ENCODE measurements at places on chromosomes 12 and 14. TPM values are rescaled to one million over a fixed set of nuclear protein-coding genes. Genes with fewer than 3 reads are reported as not detected.

Gene C12orf60
- 4.9 TPM for polyA plus RNA-seq

Gene ARF3
- polyA plus RNA-seq: 134 TPM

Gene ADAM21
- polyA plus RNA-seq: 0.36 TPM

Gene KRT75
- polyA plus RNA-seq: not detected

Gene KLRF1
- 0.42 TPM for polyA plus RNA-seq

Gene OTOGL
- polyA plus RNA-seq: 0.49 TPM

Gene TBX5
- polyA plus RNA-seq: 0.27 TPM

Gene TSHR
- polyA plus RNA-seq: 0.23 TPM

Gene MMP19
- polyA plus RNA-seq: 1.1 TPM

Gene CCDC197
- polyA plus RNA-seq: not detected

Gene DTX1
- polyA plus RNA-seq: 11.9 TPM

GRCh38 chr14:84323978-84324377 lies 1206.0 kb upstream of the FLRT2 start:
- DNase-seq: no peak

DNA sequence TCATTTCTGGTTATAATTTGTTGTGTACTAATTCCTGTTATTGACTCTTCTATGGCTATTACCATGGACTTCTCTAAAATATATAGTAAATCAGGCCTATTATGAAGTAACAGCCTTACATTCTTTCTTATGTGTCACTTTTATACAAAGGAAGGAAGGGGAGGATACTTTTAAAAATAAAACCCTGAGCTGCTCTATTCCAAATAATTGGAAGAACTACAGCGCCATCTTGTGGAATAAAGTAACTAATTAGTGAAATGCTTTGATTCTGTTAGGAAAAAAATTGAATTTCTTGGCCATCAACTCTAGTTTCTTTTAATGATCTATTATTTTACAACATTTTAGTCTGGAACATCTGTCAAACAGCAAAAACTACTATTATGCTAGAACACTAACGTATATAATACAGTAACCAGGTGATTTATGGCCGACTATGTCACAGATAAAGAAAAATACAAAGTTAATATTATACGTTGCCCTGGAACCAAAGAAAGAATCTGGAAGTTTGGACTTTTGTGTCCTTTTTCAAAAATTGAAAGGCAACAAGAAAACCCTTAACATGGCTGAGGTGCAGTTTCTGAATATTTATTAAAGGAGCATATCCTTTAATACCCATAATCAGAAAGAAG lies 55.0 kb upstream of the NELL2 start:
- peak; percentile 41 for DNase-seq

DNA sequence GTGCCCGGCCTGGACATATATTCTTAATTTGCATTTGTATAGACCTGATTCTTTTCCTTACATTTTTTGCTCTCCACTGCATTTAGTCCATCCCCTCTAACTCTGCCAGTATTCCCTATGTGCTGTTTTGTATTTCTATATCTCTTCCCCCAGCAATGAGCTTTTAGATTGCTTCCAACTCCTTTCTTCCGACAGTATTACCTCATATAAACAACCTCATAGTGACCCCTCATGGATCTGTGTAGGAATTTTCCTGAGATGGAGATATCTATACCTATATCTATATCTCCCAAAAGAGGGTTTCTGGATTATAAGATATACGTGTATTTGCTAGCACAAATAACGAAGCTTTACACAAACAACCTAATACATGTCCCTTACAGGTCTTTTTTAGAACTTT lies 161.9 kb downstream of the CRADD start:
- DNase-seq: no peak

DNA sequence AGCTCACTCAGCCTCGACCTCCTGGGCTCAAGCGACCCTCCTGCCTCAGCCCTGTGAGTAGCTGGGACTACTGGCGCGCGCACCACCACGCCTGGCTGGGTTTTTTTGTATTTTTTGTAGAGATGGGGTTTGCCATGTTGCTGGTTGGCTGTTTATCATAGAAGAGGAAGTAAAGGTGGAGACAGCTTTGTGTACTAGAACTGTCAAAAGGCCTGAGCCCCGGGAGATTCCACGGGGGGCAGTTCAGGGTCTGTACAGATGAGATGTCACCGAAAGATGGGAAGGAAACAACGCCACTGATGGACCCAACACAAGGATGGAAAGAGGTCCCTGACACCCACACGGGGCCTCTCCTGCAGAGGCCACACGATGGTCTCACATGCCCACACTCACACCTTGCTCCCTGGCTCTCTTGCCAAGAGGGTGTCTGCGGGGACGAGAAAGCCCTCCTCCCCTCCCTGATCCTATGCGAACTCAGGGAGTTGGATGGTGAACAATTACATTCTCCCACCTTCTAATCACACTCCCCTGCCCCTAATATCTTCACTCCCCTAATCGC lies 66.6 kb downstream of the KDM2B start:
- DNase-seq: no peak

GRCh38 chr12:119168721-119169120 lies 10.0 kb upstream of the HSPB8 start:
- no peak for DNase-seq

DNA sequence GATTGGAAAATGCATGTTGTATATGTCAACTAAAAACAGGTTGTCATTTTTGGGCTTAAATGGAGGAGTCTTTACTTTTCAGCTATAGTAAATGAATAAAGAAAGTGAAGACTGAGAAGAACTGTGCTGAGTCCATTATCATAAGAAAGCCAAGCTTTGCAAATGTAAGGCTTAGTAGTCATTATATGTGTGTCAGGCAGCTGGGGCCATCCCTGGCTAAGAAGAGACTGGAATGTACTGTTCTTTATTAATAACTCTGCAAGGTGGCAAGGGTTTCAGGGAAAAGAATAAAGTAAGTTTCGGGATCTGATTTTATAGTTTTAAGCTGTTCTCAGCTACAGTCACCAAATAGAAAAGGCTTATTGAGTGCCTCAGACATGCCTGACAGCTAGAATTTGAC lies 48.7 kb downstream of the SRGAP1 start:
- no peak for DNase-seq

DNA sequence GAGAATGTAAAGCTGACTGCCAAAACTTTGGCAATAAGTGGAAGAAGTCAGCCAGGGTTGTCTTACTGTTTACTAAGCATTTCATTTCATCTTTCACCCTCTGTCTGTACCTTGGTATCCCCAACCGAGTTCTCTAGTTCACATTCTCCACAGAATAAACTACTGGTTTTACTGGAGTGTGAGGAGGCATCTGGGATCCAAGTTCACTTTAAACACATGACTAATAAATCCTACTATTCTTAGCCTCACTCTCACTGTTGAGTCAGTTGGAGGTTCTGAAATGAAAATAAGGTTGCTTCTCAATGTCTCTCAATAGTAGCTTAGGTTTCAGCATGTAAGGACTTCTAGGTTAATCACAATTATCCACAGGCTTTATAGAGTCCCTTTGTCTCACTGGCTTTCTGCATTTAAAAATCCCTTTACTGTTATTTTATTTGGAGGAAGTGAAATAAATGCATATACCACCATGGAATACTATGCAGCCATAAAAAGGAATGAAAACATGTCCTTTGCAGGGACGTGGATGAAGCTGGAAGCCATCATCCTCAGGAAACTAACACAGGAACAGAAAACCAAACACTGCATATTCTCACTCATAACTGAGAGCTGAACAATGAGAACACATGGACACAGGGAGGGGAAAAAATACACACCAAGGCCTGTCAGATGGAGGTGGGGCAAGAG lies 95.8 kb downstream of the EPS8 start:
- DNase-seq: no peak

DNA sequence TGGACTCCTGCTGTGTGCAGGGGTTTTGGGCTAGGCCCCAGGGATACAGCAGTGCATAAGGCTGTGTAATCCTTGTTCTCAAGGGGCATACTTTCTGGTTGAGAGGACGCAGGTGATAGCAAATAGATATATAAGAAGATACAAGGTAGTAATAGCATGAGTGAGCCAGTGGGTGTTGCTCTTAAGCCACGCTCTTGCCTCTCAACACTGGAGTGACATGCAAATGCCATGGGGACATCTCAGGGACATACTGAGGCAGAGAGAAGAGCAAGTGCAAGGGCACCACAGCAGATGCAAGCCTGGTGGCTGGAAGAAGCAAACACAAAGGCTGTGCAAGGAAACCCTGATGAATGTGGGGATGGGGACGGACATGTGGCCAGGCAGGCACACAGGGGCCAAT lies 223.3 kb downstream of the CHST11 start:
- no peak for DNase-seq

DNA sequence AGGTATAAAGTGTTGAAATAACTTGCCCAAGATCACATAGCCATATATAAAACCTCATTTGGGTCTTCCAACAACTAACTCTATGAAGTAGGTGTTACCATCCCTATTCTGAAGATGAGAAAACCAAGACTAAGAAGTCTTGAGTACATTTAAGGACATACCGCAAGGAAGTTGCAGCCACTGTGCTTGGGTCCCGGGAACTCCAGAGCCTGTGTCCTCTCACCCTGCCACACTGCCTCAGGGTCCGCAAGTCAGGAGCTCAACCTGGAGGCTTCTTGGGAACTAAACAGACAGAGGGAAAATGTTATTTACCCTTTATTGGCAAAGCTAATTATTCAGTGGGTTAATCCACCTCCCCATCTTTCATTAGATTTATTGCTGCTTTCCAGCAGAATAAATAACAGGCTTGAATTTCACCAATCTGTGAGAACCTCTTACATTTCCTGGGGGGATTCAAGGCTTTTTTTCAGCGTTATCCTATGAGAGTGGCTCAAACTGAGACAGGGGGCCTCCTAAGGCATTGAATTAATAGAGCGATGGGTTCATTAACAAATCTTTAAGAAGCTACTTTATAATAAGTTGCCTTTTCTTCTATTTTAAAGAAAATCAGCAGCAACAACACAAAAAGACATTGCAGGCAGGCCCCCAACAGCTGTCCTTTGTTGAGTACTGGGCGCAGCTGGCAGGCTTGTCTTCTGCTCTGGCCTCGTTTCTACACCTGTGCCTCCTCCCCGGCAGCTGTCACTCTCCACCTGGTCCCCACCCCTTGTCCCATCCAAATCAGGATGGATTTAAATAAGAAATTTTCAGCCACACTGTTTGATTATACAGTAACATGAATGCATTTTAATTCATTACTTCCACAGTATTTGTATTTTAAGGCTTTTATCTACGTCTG lies 25.3 kb downstream of the PHLDA1 start:
- no peak for DNase-seq

DNA sequence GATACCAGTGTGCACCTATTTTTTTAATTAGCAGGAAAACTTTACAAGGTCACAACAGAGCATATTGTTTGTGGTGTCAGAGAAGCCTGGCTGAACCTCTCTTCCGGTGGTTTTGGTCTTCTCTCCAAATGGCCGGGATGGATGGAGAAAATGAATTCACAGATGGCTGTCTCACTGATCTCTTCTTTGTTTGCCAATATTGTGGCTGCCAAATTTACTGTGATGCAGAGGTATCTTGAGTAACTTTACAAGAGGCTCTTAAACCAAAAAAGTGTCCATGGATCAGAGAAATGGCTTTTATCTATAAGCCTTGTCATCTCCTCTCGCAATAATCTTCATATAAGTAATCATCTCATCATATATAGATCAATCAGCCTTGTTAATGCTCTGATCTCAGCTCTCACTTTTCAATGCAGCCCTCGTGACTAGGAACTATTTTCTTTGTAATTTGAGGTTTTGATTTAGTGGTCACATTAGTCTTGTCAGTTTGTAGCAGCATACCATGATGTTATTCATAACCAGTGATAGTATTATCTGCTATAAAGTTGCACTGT lies 308.1 kb downstream of the EGLN3 start:
- DNase-seq: no peak

GRCh38 chr12:107549651-107550480 lies 135.7 kb upstream of the PWP1 start:
- DNase-seq: no peak

GRCh38 chr12:54053751-54054741 lies at the start of gene HOXC4:
Gene HOXC4, plus strand, starts transcription at chr12:54053835. Its CDS starts 88 bp downstream, at chr12:54053923.
- DNase-seq: peak; percentile 93

DNA sequence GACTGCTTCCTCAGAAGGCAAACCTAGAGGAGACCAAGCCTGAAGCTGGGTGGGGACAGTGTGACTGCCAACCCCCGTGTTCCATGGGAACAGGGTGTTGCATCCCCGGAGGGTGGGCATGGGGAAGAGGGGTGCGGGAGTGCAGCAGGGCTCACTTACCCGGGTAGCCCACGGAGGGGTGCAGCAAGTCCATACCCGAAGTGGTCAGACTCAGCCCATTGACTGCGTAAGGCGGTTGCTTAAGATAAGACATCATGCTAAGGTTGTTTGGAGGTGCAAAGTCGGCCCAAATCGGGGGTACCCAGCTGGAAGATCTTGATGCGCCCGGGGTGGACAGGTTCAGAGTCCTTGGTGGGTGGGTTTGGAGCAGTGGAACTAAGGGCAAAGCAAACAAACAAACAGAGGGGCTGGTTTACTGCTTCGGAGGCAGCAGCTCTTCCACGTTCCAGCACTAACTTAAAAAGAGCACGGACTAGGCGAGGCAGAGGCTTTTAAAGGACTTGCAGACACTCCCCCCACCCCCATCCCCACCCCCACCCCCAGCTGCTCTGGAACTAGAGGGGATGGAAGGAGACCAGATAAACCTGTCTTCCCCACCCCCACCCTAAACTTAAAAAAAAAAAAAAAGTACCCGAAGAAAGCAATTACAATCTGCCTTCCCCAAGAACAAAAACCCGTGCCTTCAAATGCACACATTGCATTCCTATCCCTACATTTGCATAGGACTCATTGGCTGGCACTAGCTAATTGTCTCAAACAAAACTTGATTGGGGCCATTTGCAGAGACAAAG lies 4.9 kb downstream of the OTX2 start:
- DNase-seq: no peak

GRCh38 chr12:59408431-59408830 lies 187.4 kb upstream of the SLC16A7 start:
- no peak for DNase-seq

DNA sequence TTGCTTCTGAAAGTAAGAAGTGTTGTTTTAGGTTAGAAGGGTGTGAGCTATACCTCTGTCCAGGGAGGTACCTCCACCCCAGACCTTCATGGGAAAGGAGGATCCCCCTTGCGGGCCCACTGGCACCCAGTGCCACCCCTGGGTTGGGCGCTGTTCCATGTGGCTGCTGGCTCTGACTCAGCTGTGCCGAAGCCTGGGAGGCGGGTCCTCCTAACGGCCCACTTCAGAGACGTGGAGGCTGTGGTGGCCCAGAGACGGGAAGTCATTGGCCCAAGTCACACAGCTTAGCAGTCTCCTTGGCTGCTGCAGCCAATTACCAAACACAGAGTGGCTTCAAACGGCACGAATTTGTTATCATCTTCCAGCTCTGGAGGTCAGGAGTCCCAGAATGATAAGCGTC lies 10.2 kb downstream of the RFLNA start:
- DNase-seq: no peak

GRCh38 chr14:99173086-99173485 lies 98.9 kb downstream of the BCL11B start:
- DNase-seq: no peak

DNA sequence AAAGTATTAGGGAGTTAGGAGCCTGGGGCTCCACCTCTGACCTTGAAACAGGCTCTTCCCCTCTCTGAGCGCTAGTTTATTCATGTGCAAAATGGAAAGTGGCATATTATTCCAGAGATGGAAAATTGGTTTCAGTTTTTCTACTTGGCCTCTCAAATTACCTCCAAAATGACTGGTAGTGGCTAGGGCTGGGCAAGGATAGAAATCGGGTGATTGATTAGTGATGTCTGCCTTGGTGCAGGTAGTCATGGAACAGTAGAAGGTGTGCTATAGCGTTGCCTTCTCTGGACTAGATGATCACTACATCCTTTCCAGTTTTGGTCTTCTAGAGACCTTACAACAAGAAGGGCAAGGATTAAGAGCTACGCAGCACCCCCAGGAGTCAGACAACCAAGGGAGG lies 8.6 kb upstream of the MSI1 start:
- DNase-seq: no peak

All from left renal pelvis (tissue), 4 donors.